Activated CD8-positive, alpha-beta memory T cell treated with anti-CD3 and anti-CD28 coated beads for 4 hours (primary cell): ENCODE measurements at places on chromosomes 12 and 14.

GRCh38 chr12:117187421-117187820 is 2.8 kb downstream of the FBXO21 start:
- DNase-seq, result no peak

- DNase-seq, result no peak
Measured at GRCh38 chr12:98653866-98654493, 8.9 kb downstream of the APAF1 start.

DNA sequence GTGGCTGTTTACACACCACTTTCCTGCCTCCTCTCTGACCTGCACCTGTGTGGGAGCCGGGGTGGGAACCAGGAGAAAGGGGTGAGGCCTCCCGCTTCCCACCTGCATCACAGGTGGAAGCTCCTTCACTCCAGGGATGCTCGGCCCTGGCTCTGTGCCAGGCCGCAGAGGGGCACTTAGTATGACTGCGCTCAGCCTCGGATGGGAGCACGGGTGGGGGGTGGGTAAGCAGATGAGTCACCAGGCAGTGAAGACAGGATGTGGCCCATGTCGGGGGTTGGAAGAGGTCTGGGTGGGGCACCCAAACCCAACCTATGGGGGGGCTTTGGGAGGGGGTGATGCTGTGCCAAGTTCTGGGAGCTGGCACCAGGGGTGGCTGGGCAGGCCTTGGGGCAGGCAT is 7.4 kb upstream of the CYP46A1 start:
- DNase-seq, result no peak

- no peak for DNase-seq
Measured at GRCh38 chr12:65470256-65470655, 191.8 kb downstream of the MSRB3 start.

- no peak for DNase-seq
Measured at GRCh38 chr12:124125203-124125871, 152.3 kb downstream of the ZNF664 start.

- no peak for DNase-seq
Measured at GRCh38 chr12:53172352-53172751, 8.2 kb upstream of the ZNF740 start.

DNA sequence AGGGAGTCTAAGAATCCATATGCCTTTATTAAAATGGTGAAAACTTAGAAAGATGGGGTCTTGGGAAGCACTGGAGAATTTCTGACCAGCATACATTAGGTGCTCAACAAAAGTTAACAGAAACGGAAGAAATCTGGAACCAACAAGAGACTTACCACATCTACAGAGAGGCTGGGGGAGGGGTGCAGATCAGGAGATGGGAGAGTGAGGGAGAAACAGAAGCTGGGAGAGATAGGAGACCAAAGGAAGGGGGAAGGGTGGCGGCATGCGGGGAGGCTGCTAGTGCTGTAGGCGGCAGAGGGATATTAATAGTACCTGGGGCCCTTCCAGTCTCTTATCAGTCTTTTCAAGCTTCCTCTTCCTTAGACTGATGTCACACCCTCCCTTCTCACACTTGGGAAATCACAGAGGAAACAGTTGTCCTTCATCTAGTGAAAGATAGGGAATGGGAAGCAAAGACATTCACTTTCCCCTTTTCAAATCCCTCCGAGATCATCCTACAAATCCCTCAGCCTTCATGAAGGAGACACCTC is 18.1 kb downstream of the ZBTB39 start:
- no peak for DNase-seq

DNA sequence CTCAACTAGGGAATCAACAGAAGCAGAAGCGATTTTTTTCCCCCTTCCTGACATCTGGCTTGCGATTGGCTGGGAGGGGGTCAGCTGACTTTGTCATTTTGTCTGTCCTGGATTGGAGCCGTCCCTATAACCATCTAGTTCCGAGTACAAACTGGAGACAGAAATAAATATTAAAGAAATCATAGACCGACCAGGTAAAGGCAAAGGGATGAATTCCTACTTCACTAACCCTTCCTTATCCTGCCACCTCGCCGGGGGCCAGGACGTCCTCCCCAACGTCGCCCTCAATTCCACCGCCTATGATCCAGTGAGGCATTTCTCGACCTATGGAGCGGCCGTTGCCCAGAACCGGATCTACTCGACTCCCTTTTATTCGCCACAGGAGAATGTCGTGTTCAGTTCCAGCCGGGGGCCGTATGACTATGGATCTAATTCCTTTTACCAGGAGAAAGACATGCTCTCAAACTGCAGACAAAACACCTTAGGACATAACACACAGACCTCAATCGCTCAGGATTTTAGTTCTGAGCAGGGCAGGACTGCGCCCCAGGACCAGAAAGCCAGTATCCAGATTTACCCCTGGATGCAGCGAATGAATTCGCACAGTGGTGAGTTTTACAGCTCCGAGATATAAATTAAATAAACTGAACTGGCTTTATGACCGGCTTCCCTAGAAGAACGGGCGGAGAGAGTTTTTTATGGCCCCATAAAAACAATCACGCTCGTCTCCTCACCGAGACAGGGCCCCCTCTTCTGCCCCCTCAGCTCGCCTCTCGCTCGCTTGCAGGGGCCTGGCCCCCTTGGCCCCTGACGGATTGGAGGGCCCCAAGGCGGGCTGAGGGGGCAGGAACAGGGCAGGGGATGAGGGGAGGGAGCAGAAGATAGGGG is at the start of gene HOXC6:
Gene HOXC6, plus strand, starts transcription at position 127 of the 888 bp plus-strand sequence. Its CDS starts 82 bp downstream, at position 209.
- DNase-seq, result no peak

- DNase-seq, result no peak
Measured at GRCh38 chr12:72432037-72432604, 160.0 kb downstream of the TRHDE start.

DNA sequence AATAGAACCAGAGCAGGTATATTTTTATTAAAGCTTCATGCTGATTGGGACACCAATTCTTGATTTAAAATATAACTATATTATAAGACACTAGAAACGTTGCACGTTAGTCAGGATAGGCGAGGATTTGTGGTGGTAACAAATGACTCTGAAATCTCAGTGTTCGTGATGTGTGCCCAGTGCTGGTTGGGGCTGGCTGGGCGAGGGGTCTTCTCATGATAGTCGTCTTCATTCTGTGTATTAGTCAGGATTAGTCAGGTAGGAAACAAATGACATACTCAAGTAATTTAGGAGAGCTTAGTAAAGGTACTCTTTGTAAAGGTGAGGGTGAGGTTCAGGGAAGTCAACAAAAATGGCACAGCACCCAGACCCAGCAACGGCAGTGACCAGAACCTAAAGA is 73.9 kb upstream of the HIF1A start:
- DNase-seq, result no peak

DNA sequence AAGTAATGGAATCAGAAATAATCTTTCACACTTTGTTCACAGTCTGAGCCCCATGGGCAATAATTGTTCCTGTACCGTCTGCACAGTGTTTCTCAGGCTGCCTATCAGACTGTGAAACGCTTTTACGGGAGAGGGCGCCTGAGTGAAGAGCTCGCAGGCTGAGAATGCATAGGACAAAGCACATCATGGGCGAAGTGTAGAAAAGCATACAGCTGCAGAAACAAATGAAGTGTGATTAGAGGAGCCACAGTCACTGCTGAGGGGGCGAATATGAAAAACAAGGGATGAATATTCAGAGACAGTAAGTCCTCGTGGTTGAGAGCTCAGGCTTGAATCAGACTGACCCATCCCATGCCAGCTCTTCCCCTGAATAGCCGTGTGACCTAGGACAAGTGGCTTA is 438.4 kb upstream of the DCN start:
- DNase-seq, result no peak

- no peak for DNase-seq
Measured at GRCh38 chr14:34072921-34073320, 122.0 kb upstream of the EGLN3 start.

DNA sequence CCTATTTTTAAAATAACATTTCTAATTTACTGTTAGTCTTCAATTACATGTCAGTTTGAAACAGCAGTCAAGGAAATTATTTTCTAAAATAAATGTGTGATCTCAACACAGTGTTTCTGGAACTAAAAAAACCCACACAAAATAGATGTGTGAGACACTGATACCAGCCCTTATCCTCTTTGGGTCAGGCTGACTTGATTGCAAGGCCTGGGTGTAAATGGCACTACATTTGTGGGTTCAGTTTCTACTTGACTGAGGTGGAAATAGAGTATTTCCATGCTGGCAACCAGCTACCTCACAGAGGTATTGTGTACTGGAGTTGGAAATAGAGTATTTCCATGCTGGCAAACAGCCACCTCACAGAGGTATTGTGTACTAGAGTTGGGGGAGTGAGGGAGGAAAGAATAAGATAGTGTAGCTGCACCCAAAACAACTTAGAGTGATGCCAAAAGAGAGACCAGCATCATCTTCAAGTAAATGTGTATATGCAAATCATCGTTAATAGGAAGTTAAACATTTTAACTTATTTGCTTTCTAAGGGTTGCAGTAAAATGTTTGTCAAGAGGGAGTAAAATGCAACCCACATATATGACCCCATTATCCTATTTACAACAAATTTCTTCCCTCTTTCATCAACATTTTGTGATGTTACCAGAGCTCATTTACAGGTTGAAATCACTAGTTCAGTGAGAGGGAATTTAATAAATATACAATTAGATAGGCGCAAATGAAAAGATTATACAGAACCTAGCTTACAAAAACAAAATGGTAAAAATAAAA is 10.7 kb upstream of the LYZ start:
- DNase-seq, result no peak

DNA sequence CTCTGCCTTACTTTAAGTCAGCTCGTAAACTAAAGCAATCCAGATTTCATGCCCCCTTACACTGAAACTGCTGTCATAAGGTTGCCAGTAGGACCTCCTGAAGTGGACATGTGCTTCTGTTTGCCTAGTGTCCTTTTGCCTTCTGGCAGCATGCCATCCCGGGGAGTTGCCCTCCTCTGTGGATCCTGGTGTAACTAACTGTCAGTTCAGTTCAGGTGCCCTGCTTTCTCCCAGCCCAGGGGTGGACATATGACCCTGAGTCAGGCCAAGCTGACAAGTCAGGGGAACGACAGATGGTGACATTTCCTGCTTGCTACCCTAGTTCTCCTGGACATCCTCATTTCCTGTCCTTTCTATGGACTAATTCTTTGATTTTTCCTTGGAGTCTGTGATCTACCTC is 25.6 kb downstream of the AKAP6 start:
- no peak for DNase-seq

GRCh38 chr12:83408851-83409250 is 722.1 kb downstream of the TMTC2 start:
- DNase-seq, result no peak

- DNase-seq, result no peak
Measured at GRCh38 chr12:110244829-110245228, 36.2 kb upstream of the ATP2A2 start.

DNA sequence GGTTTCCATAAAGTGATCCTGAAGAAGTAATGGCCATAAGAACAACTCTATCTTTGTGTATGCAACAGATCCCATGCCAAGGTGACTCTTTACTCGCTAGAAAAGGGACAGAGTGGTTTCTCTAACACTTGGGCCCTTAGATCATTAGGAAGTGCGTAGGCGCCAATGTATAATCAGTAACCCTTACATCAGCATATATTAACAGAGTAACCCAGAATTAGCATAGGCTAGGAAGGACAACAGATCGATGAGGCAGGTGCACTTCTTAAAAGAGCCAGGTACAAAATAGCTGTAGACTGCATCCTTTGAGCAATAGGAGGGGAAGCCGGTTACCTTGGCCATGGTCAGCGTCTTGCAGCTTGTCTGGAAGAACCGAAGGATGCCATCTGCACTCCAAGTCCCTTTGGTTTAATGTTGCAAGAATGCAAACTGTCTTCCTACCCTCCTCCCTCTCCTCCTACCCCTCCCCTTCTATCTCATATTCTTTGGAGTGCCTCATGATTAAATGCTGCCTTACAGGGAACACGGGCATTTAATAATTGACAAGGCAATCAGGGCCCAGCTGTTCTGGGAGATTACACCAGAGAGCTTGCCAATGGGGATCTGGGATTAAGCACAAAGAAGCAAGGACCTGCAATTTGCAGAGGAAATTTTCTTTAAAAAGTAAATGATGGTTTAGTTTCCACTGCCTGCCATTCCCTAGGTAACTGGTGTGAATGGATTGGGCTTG is 8.0 kb downstream of the GSG1 start:
- no peak for DNase-seq

GRCh38 chr12:62995097-62995496 is 60.1 kb upstream of the PPM1H start:
- DNase-seq, result no peak

DNA sequence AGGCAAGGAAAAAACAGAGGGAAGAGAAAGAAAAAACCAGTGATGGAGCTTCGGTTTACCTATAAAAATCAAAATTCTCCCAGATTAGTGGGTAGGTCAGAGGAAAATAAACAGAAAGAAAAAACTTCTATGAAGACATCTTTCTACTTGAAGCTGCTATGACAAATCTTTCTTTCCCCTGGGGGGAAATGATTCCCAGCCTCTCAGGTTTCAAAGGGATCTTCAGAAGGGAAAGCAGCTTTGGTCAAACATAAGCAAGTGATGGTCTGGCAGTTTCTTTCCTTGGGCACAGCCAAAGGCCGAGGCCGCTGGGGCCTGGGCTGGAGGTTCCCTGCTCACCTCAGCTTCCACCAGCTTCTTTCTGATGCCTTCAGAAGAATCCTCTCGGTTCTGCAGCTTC is 104.5 kb downstream of the PRKAB1 start:
- no peak for DNase-seq

GRCh38 chr12:114269153-114269552 is 136.8 kb downstream of the TBX5 start:
- DNase-seq, result no peak

GRCh38 chr12:66290716-66291200 is 11.5 kb upstream of the HELB start:
- DNase-seq, result no peak

GRCh38 chr14:104284636-104285507 is 146.5 kb downstream of the KIF26A start:
- no peak for DNase-seq

DNA sequence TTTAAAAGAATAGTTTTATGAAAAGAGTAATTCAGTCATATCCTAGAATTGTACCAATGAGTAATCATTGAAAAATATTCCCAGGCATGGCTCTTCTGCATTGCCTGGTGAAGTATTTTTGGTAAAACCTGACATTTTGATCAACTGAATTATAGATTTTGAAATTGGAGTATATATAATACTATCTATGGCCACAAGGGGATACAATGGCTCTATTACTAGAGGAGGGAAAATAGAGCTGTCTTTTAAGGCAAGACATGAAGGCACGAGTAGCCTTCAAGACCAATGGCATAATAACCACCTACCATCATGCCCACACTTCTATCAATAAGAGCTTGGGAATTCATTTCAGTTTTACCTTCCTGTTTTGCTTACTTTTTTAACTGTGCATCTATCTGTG is 1241.4 kb upstream of the TMEM132C start:
- no peak for DNase-seq

- no peak for DNase-seq
Measured at GRCh38 chr14:75315144-75315543, 36.5 kb downstream of the FOS start.

- no peak for DNase-seq
Measured at GRCh38 chr12:126912111-126912510, 1354.9 kb upstream of the TMEM132C start.

GRCh38 chr12:57091638-57092528 is 3.0 kb downstream of the NAB2 start:
- DNase-seq, result no peak

DNA sequence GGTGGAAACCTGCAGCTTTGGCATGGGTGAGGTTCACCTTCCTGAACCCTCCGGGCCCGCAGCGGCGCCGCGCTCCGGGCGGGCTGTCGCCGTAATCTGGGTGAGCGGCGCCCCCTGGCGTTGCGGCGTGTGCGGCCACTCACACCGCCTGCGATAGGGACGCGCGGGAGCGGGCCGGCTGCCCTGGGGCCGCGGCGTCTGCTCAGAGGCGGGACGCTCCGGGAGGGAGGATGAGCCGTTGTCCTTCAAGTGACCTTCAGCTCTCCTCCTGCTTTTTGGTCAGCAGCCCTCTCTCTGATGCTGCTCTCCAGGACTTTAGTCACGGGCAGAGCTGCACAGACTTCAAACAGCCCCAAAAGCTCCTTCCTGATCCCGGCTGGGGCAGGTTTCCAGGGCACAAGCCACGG is 211.7 kb upstream of the FKBP4 start:
- no peak for DNase-seq
